ENCODE measurements at places on chromosomes 2 and 18.

DNA sequence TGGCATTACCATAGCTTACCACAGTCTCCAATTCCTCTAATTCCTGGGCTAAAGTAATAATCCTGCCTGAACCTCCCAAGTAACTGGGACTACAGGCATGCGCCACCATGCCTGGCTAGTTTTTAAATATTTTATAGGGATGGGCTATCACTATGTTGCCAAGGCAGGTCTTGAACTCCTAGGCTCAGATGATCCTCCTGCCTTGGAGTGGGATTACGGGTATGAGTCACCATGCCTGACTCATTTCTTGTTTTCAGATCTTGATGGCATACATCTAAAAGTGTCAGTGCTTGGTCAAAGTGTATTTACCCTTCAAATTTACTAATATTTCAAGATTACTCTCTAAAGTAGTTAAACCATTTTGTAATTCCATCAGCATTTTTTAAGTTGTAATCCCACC is 9.4 kb upstream of the SOCS6 start:
- DNase-seq: no peak

DNA sequence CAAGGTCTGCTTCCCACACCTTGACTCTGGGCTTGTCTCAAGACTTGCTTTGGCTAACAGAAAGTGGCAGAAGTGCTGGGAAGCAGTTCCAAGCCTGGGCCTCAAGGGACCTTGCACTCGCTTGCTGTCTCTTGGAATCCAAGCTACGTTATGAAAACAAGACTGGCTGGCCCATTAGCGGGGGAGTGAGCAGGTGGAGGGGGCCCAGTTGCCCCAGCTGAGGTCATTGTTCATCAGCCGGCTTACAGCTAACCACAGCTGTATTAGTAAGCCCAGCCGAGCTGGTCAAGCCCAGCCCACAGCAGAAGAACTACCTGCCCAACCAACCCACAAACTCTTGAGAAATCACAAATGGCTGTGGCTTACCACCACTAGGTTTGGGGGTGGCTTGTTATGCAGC is 63.1 kb downstream of the MARCO start:
- DNase-seq: no peak

DNA sequence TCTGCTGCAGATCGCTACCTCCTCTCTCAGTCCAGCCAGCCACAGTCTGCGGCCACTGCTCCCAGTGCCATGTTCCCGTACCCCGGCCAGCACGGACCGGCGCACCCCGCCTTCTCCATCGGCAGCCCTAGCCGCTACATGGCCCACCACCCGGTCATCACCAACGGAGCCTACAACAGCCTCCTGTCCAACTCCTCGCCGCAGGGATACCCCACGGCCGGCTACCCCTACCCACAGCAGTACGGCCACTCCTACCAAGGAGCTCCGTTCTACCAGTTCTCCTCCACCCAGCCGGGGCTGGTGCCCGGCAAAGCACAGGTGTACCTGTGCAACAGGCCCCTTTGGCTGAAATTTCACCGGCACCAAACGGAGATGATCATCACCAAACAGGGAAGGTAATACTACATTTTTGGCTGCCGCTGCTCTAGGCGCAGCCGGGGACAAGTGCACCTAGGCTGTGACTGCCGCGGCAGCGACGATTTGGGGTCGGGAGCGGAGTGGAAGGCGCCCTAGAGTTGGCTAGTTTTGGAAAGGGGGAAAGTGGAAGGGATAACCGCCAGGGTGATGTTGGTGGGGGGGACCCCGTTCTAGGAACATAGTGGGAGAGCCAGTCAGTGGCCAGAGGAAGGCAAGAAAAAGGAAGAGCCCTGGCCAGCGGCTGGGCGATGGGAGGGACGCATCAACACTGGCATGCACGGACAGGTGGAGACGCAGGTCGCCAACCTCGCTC is 776 bp downstream of the TBR1 start:
- peak; percentile 36 for DNase-seq

- DNase-seq: no peak
Measured at GRCh38 chr2:82412021-82412420, 2047.1 kb downstream of the SUCLG1 start.

DNA sequence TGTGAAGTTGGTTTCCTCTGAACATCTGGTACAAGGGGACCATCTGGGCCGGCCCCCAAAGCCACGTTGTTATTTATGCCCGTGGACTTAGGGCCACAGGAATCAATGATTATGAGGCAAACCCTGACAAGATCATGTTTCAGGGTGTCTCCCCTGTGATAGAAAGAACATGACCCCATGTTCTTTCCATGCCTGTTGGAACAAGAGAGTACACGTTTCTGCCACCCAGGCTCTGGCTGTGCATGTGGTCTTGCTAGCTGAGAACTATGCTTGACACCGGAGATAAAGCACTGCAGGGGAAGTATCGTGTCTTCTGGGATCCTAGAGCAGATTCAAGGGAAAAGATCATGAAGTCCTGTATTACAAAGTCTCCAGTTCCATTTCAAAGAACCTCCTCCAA is 64.2 kb downstream of the TMEM17 start:
- no peak for DNase-seq

GRCh38 chr18:25365242-25365641 is 13.3 kb upstream of the ZNF521 start:
- no peak for DNase-seq

GRCh38 chr2:219281588-219281987 is 2.4 kb downstream of the DNAJB2 start:
- no peak for DNase-seq

DNA sequence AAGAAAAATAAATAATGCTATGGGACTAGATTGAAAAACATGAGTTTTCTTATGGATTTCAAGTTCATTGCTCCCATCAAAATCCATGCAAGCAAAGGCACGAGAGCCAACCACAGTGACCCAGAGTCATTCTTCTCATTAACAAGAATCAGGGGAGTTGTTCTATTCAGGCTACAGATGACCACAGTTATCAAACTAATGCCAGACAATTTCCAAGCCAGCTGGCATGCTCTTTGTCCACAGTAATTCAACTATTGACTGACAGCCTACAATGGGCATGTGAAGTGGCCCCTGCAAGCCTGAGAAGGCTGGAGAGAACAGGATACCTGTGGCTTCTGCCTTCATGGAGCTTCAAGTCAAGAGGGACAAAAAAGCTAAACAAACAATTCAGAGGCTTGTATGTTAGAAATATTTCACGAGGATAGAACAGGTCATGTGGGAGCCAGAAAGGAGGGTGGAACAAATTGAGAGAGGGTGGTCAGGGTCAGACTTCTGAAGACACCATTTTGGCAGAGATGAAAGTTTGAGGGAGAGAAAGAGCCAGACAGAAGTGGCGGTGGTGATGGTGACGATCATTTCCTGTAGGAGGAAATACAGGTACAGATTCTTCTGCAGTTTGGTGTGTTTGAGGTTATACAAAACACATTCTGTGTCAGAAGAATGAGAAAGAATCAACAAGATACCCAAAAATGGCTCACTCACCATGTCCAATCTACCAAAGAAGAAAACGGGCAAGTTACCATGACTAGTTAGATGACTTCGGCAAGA is 732.4 kb downstream of the RNF144A start:
- DNase-seq: no peak

DNA sequence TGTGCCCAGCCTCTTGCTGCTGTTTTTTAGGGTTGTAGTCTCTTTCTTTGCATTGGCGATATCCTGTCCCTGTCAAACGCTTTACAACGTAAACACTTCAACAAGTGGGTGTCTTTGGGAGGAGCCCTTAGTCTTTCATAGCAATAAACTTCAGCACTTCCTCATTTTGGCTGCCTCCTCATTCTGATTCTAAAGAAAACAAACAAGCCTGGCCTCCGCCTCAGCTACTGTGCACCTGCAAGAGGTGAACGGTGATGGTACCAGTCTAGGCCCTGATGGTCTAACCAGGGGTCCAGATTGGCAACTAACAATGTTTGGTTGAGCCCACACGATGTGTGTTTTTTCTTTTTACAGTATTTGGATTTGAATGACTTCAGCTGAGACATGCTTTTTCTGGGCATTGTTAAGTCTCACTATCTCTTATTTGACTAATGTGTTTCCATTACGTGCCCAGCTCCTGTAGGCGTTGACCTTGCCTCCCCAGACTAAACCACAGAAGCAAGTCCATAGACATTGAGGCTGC is 53.2 kb upstream of the CUL3 start:
- peak; percentile 79 for DNase-seq

DNA sequence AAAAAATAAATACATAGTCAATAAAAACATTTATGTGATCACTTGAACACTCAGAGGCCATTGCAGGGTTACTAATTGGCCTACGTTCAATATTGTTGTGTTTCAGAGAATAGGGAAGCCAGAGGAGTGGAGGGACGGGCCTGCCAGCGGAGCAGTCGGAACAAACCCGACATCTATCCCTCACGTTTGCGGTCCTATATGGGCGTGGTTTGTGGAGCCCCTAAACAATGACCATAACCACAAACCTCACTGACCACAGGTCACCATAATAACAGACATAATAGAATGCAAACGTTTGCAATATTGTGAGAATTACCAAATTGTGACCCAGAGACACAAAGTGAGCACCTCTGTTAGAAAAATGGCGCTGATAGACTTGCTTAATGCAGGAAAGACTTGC is 19.5 kb upstream of the ZNF516 start:
- no peak for DNase-seq

DNA sequence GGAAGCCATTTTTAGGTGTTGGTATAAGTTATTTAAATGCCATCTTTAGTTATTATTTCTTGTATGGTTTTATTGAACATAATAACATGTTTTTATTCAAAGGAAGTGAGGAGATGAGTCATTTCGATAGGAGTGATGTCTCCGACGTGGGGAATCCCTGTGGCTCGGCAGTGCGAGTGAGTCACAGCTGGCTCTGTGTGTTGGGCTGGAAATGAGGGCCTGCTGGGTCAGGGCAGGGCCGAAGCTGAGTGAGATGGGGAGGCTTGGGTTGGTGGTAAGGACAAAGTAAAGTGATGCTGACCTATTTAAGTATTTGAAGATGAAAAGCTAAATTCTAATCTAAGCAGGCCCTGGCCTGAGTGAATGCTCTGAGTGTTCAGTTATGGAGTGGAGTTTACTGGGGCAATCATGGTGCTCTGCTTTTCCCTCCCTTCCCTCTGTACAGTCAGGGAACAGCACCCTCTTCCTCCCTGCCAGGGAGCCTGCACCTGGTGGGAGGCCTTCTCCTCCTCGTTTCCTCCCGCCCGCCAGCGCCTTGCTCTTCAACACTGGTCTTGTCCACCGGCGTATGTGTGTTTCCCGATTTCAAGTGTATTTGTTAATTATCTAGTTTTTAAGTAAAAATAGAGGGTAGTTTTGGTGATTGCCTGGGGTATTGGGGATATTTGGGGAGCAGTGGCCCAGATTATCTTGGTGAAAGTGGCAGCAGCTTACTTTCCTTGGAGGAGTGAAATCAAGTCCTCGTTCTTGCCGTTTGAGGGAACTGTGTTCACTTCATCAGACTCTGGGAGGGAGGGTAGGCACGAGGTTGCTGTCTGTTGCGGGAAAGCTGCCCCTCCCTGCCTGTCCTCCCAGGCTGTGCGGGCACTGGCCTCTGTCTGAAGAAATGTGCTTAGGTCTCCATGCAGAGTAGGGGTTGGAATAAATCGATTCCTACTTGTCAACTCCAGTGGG is 157.0 kb downstream of the LDLRAD4 start:
- peak; percentile 88 for DNase-seq

- no peak for DNase-seq
Measured at GRCh38 chr2:109428281-109428680, 185.5 kb downstream of the SEPTIN10 start.

DNA sequence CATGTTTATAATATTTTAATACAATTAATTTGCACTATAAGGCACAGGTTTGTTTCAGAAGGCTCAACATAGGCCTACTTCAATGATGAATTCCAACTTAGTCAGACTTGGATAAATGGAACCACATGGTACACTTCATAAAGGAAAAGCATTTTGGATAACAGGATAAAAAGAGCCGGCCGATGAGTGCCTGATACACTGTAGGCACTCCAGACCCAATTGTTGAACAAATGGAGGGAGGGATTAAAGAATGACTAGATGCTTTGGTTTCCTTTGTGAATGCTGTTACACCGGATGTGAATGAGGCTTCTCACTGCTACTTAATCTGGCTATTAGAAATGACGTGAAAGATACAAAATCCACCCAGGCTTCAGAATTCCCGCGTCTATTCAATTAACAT is 104.1 kb upstream of the KCTD1 start:
- no peak for DNase-seq

DNA sequence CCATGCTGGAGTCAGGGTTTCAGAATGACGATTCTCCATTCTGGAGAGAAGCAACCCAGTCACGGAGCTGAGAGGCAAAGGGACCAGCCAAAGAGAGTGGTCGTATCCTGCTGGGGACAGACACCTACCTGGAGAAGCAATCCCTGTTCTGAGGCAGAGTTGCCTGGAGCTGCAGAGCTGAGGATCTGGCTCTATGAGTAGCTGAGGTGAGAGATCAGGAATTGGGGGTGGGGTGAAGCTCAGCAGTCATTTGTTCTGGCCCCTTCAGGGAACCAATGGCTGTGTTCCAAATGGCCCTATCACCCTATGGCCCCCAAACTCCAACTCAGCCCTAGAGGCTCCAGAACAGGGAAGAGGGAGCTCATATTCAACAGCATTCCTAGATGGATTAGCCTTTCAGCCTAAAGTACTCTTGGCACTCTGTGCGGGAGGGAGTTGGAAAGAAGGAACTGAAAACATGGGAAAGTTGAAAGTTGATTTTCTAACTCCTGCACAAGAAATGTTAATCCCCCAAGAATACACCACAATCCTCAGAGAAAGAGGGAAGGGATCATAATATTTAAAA is 3.3 kb upstream of the ATRAID start:
- DNase-seq: no peak

GRCh38 chr2:200649724-200650123 is 63.9 kb downstream of the AOX1 start:
- no peak for DNase-seq

- no peak for DNase-seq
Measured at GRCh38 chr2:174211954-174212353, 36.4 kb downstream of the OLA1 start.

DNA sequence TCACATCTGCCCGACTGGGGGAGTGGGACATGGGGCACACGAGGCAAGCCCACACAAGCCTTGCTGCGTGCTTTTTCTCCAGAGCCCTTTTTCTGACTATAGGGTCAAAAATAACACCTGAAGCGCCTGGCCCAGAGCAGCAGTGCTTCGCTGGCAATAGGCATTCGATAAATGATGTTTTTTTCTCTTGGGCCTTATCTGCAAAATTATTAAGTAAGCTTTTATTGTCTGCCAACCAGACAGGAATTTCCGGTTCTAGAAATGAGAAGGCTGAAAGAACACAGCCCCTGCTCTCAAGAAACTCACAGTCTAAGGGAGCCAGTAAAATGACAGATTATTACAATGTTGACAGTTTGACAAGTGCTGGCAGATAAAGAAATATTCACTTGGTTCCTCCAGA is 2.7 kb upstream of the TMBIM1 start:
- DNase-seq: no peak

GRCh38 chr2:99512181-99512591 is 22.4 kb upstream of the REV1 start:
- DNase-seq: no peak
